Activated T-cell treated with anti-CD3 and anti-CD28 coated beads, Interleukin-2, amount 50 U/mL, for 4 hours (primary cell): ENCODE measurements at places on chromosomes 5 and 9.

- no peak for DNase-seq
Observed at GRCh38 chr9:31390403-31391025, 993.9 kb upstream of the ACO1 start.

DNA sequence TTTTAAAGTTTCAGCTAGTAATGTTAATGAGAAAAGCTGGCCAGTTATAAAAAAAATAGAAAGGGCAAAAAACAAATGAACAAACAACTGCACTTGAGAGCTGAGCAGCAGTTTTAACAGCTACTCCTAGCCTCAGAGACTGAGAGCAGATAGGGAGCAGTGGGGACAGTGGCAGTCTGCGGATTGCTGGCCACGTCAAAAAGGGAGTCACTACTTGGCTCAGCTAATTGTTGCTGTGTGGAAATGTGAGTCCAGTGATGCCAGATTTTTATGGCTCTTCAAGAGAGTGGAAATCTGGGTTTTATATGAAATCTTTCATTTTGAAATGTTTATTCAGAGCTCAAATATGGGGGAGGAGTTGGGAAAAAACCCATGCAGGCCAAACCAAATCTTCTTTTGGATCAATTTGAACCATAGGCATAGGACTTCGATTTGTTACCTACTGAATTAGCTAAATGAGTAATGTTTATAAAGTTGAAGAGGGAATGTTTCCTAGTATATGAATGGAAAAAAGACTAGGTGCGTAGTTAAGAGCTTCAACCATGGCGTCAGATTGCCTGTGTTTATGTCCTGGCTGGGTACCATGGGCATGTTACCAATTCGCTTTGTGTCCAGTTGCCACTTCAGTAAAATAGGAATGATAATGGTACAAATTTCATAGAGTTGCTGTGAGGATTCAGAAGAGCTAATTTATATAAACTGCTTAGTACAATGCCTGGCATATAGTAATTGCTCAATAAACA lies 102.1 kb downstream of the PAM start:
- no peak for DNase-seq

DNA sequence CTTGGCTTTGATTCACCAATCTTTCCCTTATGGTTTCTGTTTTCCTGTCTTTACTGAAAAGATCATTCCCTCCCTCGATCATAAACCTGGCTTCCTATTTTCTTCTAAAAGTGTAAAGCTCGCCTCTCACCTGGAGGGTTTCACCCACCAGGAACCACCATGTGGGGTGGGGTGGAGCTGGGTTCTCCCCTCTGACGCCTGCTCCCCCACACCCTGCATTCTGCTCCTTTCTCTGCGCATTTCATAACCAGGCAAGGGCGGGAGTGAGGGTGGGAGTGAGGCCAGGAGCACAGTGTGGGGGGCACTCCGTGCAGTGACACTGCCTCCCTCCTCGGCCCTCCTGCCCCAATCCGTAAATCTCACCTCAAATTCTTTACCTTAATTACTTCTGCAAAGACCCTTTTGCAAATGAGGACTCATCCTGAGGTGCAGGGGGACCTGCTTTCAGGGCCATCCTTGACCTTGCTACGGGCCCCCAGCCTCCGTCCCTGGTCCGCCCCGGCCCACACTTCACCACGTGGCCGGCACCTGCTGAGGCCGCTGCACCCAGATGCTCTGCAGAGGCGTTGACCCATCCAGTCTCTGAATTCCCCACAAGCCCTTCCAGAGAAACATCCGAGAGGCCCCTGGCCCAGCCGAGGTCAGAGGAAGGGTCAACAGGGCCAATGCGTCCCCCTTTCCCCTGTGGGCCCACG lies 59.3 kb downstream of the KCNT1 start:
- no peak for DNase-seq

- no peak for DNase-seq
Observed at GRCh38 chr9:137011907-137012675, 15.7 kb upstream of the CLIC3 start.

GRCh38 chr9:95807326-95807947 lies 68.1 kb upstream of the ERCC6L2 start:
- no peak for DNase-seq

- DNase-seq, result no peak
Observed at GRCh38 chr9:132946631-132947295, 2.3 kb upstream of the TSC1 start.

DNA sequence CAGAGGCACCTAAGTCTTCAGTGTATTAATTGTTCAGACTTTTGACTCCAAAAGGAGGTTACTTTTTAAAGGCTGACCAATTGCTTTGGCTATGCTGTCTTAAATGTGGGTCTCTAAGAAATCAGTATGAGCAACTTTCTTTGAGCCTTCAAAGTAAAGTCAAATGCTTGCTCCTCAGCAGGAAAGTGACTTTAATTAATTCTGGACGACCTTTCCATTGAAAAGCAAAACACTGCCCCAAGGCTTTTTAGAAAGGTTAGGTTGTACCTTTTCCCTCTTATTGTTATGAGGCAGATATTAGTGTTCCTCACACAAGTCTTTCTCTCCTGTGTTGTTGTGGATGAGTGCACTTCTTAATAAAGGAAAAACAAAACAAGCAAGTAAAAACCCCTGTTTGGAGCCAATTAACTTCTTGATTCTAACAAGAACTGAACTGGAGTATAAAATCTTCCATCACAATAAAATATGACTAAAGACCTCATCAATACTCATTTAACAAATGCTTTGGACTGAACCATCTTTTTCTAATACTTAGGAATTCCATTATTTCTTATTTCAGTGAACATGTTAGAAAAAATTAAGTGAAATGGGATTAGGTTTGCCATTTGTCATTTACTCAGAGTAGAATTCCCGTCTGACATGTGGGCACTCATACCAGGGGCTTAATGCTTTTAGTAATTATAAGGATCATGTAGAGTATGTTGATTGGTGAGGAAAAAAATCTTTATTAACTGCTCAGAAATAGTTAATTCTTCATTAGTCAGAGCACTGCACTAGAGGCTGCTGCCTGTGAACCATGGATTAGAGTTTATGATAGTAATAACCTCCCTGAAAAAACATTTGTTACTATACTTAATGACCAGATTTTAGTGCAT lies 159.1 kb upstream of the ZNF608 start:
- no peak for DNase-seq

- DNase-seq, result no peak
Observed at GRCh38 chr9:111039231-111039906, 1.1 kb upstream of the LPAR1 start.
